ENCODE measurements at places on chromosomes 7 and 10.
A peak's percentile ranks its signal among the peaks of the same experiment; 100 is the strongest.

DNA sequence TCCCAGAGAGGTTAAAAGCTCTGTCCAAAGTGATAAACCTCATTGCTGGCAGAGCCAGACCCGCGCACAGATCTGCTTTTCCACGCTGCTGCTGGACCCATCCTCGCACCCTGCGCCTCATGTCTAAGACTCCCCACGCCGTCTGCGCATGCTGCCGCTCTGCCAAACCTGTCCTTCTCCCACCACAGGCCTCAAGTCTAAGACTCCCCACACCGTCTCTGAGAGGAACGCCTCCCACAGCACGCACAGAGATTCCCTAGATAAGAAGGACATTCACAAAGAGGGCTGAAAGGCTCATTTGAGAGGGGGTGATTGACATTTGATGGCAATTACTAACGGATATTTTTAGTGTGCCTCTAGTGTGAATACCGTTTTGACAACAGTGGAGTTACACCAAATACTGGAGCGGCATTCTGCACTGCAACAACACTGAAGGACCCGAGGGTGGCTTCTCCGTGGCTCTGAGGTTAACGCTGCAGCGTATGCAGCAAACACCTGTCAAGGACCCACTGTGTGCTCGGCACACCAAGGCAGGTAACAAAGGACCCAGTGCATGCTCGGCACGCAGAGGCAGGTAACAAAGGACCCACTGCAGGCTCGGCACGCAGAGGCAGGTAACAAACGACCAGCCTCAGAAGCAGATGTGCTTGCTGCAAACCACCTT, 231.4 kb downstream of the DNAJB6 start:
- peak overlapping the region; percentile 55 for H3K27ac ChIP-seq
- DNase-seq = no peak
- H3K4me3 ChIP-seq = peak overlapping the region; percentile 47
- no peaks in the 10 kb centered on the region for H3K27me3 ChIP-seq
- H3K36me3 ChIP-seq = no peaks in the 10 kb centered on the region
- H3K4me1 ChIP-seq = peaks cover 3% of the 10 kb centered on the region

GRCh38 chr10:62005281-62005680, 103.8 kb downstream of the ARID5B start:
- H3K27me3 ChIP-seq = no peaks in the 10 kb centered on the region
- no peak overlapping the region for H3K4me3 ChIP-seq
- no peaks in the 10 kb centered on the region for H3K4me1 ChIP-seq

DNA sequence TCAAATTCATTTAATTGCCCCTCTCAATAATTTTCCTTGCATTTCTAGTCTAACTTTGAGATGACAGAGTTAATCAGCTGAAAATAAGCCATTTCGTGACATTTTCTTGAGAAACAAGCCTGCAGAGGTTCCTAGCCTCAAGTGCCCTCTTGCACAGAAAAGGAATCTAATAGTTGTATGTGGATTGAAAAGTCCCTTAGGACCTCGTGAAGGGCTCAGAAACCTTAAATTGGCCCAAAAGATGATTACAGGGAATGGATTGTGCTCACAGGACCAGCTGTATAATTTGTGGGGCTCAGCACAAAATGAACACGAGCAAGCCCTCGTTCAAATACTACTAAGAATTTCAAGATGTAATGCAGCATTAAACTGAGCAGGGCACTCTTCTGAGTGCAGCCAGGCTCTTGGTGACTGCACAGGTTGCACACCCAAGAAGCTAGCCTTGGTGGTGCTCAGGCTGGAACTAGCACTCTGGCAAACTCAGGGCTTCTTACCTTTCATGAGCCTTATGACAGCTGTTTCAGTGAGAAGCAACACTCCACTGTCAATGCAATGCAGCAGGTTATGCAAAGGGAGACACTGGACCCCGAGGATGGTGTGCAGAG, 102.2 kb downstream of the GSAP start:
- no peaks in the 10 kb centered on the region for H3K36me3 ChIP-seq
- no peaks in the 10 kb centered on the region for H3K27me3 ChIP-seq
- no peak for DNase-seq
- H3K4me3 ChIP-seq = no peak overlapping the region
- H3K4me1 ChIP-seq = peaks cover 2% of the 10 kb centered on the region

DNA sequence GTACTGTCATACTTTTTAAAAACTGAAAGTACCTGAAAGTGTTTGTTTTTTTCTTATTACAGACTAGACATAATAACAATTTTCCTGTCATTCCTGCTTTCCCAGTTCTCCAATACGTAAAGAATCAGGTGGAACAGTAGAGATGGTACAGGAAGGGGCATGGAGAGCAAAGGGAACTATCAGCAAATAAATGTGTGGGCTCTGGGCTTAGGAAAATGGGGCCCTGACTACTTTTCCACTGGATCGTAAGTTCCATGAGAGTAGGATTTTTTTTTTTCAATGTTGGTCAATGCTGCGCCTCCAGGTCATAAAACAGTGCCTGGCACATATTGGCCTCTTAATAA, 15.2 kb upstream of the FAS start:
- no peaks in the 10 kb centered on the region for H3K36me3 ChIP-seq
- H3K27me3 ChIP-seq = no peaks in the 10 kb centered on the region
- no peak for DNase-seq
- H3K4me3 ChIP-seq = peak overlapping the region; percentile 39
- peaks cover 20% of the 10 kb centered on the region for H3K4me1 ChIP-seq

DNA sequence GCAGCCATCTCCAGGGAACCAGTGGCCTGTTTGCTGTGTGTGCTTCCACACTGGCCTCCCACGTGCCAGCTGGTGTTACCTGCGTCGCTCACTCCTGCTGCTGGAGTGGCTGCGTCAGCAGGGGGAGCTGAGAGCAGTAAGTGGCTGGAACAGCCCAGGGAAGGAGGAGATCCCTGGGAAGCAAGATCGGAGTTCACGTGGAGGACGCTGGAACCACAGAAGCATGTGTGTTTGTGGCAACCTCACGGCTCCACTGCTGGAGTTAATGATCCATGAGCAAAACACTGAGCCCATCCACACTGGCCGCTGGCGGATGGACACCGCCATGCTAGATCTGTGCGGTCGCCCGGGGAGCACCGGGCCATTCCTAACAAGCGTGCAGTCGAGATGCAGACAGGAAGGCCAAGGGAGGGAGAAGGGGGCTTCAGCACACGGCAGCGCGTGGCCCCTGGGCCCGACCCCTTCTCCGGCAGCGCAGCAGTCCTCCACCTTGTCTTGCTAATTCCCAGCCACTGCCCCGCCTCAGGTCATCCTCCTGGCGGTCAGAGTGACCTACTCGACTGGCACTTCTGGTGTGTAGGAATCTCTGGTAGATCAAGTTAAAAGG, 68.5 kb upstream of the EEPD1 start:
- no peaks in the 10 kb centered on the region for H3K4me1 ChIP-seq
- no peaks in the 10 kb centered on the region for H3K36me3 ChIP-seq
- peak; percentile 57 for DNase-seq

DNA sequence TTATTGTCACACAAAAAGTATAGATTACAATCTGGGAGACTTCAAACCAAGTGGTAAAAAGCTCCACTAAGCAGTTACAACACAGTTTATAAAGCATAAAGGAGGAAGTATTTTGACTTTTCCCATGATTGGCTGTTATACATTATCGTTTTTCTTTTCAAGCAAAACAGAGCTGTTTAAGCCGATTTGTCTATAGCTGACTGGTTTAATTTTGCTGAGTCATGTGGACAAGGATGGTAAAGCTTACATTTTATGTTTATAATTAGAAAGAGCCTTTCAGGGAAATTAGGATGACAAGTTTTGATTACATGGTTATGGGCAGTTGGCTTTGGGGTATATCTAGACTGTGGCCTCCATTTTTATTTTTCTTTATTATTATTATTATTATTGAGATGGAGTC, 152.5 kb upstream of the STK17A start:
- H3K36me3 ChIP-seq = no peaks in the 10 kb centered on the region
- H3K27me3 ChIP-seq = no peaks in the 10 kb centered on the region
- no peak overlapping the region for H3K27ac ChIP-seq
- no peak for DNase-seq
- H3K4me1 ChIP-seq = no peaks in the 10 kb centered on the region

- DNase-seq = no peak
- no peak overlapping the region for H3K27ac ChIP-seq
- no peaks in the 10 kb centered on the region for H3K36me3 ChIP-seq
- no peak overlapping the region for H3K4me3 ChIP-seq
- no peaks in the 10 kb centered on the region for H3K4me1 ChIP-seq
Measured at GRCh38 chr7:9937944-9938631, 1035.6 kb upstream of the PHF14 start.

GRCh38 chr7:134888141-134888740, 98.1 kb upstream of the AGBL3 start:
- no peak for DNase-seq
- H3K27ac ChIP-seq = no peak overlapping the region
- H3K4me3 ChIP-seq = no peak overlapping the region
- no peaks in the 10 kb centered on the region for H3K27me3 ChIP-seq
- H3K4me1 ChIP-seq = peaks cover 28% of the 10 kb centered on the region
- H3K36me3 ChIP-seq = no peaks in the 10 kb centered on the region

DNA sequence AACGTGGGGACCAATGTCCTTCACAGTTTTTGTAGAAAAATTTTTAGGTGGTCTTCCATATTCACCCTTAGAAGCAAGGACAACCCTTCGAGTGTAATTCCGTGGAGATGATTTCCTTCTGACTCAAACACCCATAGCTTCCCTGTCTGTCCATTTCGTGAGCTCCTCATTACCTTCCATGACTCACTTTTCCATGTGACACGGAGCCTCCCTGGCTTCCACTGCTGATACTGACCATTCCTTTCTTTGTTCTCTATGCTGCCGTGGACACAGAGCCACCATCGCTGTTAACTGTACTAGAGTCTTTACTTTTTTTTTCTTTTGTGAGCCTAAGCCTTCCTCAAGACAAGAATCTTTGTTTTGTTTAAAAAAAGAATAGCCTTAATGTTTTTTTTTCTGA, 12.5 kb upstream of the ARMS2 start:
- H3K27me3 ChIP-seq = no peaks in the 10 kb centered on the region

All from ovary (tissue), 10 donors.